Omental fat pad (tissue), 4 donors: ENCODE measurements at places on chromosomes 6 and 20.

DNA sequence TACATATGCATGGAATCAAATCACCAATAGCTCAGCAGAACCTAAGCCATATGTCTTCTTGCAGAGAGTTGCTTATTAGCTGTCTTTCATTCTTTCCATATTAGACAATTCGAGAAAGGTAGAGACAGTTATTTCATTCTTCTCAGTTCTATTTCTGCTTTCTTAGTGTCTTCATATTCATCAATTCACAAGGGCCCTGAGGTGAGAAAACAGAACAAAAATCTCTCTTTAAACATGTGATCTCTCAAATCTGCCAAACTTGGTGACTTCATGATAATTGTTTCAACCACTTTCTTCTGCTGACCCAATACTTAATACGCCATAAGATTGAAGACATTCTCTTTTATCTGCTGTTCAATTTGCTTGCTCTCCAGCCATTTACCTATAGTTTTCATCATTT, 229.7 kb upstream of the MARCKS start:
- no peak for DNase-seq

DNA sequence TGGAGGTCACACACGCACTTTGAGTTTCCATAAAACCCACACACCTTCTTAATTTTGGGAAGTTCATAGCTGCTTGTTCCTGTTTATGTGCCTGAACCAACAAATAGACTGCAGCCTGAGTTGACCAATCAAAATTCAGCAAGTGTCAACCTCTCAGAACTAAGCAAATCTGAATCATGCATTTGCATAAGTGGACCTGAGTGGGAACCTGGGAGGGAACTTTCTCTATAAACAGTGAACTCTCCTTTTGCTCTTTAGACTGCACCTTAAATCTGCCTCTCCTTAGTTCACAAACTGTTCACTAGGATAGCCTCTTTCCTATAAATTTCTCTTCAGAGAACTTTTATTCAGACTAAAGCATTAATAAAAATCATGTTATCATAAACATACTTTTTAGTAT, 37.9 kb downstream of the SLC17A1 start:
- DNase-seq, result no peak

DNA sequence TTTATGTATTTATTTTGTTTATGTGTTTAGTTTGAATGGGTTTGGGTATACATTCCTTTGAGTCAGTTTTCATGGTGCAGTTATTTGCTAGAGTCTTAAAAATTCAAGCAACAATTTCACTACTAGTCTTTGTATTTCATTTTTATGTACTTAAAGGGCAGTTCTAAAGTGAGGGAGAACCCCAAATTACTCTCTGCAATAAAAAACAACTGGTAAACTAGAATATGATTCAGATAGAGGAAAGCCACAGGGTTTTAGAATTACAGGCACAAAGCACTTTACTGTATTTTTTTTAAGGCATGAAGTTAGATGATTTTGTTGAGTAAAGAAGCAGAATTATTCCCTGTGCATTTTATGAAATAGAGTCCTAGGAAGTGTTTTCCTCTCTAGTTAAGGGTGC, 183.3 kb downstream of the ARID1B start:
- DNase-seq, result no peak

DNA sequence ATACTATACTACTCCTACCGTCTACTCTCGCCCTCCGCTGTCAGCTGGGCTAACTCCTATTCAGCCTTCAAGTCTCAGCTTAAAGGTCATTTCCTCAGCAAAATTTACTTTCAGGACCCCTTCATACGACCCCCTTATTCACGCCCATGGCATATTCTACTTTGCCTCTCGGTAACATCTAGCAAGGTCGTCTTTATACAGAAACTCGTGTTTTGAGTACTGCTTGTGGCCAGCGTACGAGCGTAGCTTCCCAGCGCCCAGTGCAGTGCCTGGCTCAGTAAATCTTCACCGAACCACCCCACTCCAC, 546 bp downstream of the CRNKL1 start:
- no peak for DNase-seq

- no peak for DNase-seq
Measured at GRCh38 chr6:156963712-156964700, 186.8 kb downstream of the ARID1B start.

GRCh38 chr6:107077710-107078109, 37.6 kb downstream of the BEND3 start:
- DNase-seq, result no peak

GRCh38 chr6:75934643-75935472, 137.6 kb downstream of the IMPG1 start:
- no peak for DNase-seq

GRCh38 chr6:82902290-82902689, 163.4 kb downstream of the UBE3D start:
- no peak for DNase-seq

DNA sequence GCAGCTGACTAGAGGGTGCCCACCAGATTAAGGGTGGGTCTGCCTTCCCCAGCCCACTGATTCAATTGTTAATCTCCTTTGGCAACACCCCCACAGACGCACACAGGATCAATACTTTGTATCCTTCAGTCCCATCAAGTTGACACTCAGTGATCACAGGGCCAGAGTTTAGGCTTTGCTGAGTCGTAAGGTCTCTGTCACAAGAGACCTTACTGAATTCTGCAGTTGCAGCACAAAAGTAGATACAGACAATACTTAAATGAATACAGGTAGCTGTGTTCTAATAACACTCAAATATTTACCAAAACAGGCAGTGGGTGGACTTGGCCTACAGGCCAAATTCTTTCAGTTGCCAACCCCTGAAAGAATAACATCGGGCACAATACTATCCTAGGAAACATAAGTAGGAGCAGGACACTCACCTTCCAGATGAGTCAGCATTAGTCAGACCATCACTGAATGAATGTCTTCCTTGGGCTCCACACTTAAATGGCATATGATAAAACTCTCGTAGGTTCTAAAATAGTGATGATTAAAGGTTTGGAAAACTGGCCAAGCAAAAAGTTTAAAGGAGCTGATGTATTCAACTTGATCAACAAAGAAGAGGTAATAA, 190.0 kb downstream of the UBE3D start:
- DNase-seq, result no peak

DNA sequence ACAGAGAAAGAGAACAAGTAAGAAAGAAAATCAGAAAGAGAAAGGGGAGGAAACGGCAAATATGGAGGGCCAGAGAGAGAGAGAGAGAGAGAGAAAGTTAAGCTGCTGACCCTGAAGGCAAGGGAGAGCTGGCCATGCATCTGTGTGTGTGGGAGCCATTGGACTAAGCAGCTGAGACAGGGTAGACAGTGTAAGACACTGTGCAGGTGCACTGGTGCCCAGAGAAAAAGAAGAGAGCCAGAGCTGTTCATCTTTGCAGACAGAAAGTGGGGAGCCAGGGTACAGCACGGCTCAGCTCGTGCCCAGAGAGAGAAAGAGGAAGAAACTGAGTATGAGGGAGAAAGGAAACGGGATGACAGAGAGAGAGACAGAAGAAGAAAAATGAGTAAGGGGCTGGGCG, 24.2 kb upstream of the ZNF318 start:
- DNase-seq, result no peak

DNA sequence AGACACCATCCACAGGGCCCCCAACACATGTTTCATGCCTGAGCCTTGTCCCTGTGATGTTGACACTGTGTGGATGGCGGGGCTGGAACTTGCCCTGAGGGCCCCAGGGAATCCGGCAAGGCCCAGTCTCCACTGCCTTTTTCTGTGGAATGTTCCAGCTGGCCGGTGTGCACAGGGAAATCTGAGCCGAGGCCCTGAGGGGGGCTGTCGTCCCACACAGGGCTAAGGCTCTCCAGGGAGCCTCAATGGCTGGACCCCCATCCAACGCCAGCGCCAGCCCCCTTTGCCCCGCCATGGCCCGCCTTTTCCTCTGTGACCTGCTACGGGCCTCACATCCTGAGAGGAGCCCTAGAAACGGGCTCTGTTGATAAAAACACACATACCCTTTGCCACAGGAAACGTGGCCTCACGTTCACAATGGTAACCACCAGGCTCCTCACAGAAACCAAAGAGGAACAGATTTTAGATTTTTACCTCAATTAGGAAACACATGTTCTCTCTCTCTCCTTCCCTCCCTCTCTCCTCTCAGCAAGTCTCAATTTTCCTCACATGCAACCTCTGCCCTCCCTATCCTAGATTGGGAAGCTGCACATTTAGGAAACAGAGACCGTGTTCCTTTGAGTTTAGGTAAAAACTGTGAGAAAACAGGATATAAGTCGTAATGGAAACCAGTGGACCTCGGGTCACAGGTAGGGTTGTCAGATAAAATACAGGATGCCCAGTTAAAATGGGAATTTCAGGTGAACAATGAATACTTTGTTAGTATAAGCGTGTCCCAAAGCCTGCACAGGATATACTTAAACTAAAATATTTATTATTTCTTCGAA, 13.7 kb upstream of the ZNF831 start:
- no peak for DNase-seq

DNA sequence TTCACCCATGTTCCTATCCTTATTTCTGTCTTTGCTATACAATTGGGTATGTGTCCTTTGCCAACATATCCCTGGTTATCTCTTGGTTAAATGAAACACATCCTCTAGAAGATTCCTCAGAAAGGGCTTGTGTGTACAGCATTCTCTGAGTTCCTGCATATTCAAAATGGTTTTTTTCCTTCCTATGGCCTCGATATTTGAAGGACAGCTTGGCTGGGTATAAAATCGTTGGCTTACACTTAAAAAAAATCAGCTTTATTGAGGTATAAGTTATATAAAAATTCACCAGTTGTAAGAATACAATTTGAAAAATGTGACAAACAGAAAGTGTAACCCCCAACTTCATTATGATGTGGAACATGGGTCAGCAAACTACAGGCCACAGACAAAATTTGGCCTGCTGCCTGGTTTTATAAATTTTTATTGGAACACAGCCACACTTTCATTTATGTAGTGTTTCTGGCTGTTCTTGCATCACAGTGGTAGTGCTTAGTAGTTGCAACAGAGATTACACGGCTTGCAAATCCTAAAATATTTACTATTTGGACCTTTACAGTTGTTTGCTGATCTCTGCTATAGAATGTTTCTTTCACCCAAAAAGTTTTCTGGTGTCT, 16.7 kb downstream of the PCMT1 start:
- no peak for DNase-seq

DNA sequence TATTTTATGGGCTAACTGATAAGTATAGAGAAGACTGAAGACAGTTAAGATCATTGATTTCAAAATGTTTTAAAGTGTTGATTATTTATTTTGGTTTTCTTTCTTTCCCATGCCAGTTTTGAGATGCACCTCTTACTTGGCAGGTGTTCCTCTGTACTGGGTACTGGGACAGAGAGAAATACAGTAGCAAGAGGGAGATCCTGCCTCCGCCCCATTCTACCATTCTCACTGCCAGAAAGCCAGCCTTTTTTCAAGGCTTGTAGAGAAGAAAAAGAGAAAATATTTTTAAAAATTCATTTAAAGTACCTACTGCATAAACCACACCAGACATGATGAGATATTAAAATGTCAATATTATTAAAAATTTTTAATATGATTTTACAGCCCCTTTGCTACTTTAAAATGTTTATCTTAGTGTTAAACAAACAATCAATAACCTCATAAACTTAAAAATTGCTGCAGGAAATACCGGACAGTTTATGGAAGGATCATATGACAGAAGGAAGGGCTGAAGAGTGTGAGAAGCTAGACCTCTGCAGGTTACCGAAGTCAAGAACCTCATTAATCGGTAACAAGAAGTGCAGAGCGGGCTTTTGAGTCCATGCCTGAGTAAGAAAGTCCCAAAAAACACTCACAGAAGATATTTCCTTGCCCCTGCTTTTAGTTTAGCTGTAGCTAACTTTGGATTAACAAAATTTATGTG, 117.8 kb upstream of the ESR1 start:
- no peak for DNase-seq

GRCh38 chr6:109095835-109096084, 453 bp downstream of the CEP57L1 start:
- DNase-seq, result no peak

GRCh38 chr6:21393441-21394165, 199.9 kb upstream of the SOX4 start:
- no peak for DNase-seq

GRCh38 chr20:44692932-44693480, 22.2 kb upstream of the CCN5 start:
- no peak for DNase-seq
